Osteoblast (primary cell): ENCODE measurements at places on chromosomes 7 and 10. TPM values are rescaled to one million over a fixed set of nuclear protein-coding genes. Genes with fewer than 3 reads are reported as not detected.

The MMRN2 gene
- total RNA-seq, result 1.1 and 3.5 TPM in 2 replicates

The OR2A1 gene
- 0.29 and 0.36 TPM in 2 replicates for total RNA-seq

The PPP1R3A gene
- not detected in 2 replicates for total RNA-seq

The CFAP69 gene
- total RNA-seq, result 5.4 and 8.8 TPM in 2 replicates

The CALML5 gene
- total RNA-seq, result not detected in 2 replicates

The ASAH2B gene
- total RNA-seq, result 3.3 and 3.5 TPM in 2 replicates

The EIF5AL1 gene
- 0.72 and 0.88 TPM in 2 replicates for total RNA-seq

The PRSS2 gene
- total RNA-seq, result not detected in 2 replicates

The TUBB8 gene
- not detected in 2 replicates for total RNA-seq

The C10orf143 gene
- total RNA-seq, result 1.2 and 2.5 TPM in 2 replicates

DNA sequence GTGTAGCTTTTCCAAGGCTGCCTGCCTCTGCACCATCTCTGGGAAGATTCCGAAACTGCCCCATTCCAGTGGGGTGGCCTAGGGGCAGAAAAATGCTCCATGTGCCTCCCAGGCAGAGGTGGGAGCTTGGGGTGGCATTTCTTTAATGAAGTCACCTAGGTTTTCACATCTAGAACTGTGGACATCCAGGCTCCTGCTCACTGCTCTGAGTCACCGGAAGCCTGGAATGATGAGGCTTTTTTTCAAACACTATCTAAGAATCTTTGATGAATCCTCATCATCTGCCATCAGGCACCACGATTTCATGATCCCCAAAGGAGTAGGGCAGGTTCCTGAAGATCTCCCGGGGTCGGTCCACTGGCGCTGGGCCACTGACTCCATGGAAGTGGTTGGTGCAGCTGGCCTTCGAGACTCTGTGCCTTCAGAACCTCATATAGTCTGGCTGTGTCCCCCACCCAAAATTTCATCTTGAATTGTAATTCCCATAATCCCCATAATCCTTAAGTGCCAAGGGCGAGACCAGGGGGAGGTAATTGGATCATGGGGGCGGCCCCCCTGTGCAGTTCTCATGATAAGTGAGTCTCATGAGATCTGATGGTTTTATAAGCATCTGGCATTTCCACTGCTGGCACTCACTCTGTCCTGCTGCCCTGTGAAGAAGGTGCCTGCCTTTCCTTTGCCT is 37.1 kb downstream of the MTURN start:
- DNase-seq, result no peak

- DNase-seq, result no peak
Measured at GRCh38 chr10:103814626-103815370, 40.6 kb downstream of the SH3PXD2A start.

DNA sequence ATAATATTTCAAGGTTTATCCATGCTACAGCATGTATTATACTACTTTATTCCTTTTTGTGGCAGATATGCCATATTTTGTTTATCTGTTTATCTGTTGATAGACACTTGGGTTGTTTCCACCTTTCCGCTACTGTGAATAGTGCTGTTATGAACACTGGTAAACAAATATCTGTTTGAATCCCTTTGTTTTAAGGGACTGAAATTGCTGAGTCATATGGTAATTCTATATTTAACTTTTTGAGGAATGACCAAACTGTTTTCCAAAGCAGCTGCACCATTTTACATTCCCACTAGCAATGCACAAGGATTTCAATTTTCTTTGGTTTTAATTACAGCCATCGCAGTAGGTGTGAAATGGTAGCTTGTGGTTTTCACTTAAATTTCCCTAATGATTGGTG is 3.4 kb downstream of the C10orf53 start:
- DNase-seq, result no peak

GRCh38 chr7:47818796-47819606 is 129.3 kb downstream of the PKD1L1 start:
- no peak for DNase-seq

- no peak for DNase-seq
Measured at GRCh38 chr10:6055929-6056328, 6.2 kb downstream of the IL2RA start.

GRCh38 chr10:102841827-102842345 is 4.7 kb upstream of the CYP17A1 start:
- no peak for DNase-seq

- DNase-seq, result peak; percentile 92
Measured at GRCh38 chr10:126252884-126253610, 135.2 kb downstream of the ADAM12 start.

DNA sequence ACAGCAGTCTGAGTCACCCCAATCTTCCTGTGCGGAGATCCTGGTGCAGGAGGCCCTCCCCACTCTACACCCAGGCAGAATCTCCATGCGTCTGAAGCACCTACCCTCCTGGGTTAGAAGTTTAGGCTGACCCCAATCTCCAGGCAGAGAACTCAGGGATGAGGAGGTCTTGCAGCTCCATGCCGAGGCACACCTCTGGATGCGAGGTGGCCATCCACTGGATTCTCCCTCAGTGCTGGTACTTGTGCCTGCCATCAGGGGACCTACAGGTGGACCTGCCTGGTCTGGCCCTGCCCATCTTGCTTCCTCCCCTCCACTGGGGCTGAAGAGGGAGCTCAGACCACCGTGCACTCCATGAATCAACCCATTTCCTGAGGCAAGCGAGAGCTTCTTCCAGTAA is 28.8 kb upstream of the AMPH start:
- no peak for DNase-seq

DNA sequence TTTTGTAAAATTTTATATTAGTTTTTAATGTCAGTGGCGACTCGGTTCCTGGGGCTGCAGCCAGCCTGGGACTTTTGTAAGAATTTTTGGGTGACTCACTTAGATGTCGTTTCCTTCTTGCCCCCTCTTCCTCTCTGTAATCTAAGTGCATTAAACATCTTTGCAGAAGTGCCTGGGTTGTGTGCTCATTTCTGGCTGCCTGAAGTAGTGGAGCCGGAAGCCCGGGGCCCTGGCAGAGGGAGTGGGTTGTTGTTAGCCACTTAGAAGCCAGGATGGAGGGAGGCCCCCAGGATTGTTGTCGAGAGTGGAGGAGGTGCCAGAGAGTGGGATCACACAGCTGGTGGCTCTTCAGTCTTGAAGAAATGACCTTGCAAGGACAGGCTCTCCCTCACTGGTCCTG is 11.0 kb upstream of the TRIM8 start:
- DNase-seq, result peak; percentile 68

GRCh38 chr10:69409968-69410367 is 6.8 kb downstream of the TACR2 start:
- DNase-seq, result no peak

GRCh38 chr7:121027761-121028669 is 39.5 kb downstream of the CPED1 start:
- no peak for DNase-seq

DNA sequence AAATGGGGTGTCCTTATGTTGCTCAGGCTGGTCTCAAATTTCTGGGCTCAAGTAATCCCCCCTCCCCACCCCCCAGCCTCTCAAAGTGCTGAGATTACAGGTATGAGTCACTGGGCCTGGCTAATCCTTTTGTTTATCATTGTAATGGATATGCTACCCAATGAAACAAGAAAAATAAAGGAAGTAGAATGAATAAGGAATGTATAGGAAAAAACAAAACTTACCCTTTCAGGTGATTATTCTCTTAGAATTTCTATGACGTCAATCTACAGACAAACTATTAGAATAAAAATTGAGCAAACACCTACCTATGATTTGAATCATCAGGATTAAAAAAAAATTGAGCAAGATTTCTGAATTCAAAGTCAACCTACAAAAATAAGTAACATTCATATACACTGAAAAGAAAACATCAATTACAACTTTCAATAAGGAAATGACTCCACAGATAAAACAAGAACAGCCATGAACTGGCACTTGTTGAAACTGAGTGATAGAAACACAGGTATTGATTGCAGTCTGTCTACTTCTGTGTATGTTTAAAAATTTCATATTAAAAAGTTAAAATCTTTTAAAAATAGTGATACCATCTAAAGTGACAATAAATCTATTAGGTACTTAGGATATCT is 12.2 kb downstream of the ADAM12 start:
- DNase-seq, result no peak

- peak; percentile 52 for DNase-seq
Measured at GRCh38 chr10:43127442-43127841, 10.8 kb upstream of the CSGALNACT2 start.

GRCh38 chr7:64541438-64542359 is 21.2 kb downstream of the ZNF680 start:
- DNase-seq, result no peak

GRCh38 chr10:113540845-113541548 is 11.9 kb upstream of the HABP2 start:
- no peak for DNase-seq

DNA sequence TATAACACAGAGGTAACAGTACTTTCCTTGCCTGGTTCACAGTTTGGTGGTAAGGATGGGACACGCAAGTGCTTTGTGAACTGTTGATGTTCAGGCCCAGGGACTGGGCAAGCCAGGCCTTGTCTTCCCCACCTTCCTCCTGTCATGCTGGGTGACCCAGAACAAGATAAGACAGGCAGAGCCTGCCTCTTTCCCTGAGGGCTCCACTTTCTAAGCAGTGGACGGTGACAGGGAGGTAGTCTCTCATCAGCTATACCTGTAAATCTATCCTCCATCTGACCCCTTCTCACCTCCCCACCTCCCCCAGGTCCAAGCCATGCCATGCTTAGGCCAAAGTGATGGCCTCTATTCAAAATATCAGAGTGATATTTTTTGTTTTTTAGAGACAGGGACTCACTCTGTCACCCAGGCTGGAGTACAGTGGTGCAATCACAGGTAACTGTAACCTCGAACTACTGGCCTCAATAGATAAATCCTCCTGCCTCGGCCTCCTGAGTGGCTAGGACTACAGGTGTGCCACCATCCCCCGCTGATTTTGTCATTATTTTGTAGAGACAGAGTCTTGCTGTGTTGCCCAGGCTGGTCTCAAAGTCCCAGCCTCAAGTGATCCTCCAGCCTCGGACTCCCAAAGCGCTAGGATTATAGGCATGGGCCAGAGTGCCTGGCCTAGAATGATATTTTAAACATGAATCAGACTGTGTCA is 42.8 kb downstream of the PDLIM1 start:
- DNase-seq, result no peak

DNA sequence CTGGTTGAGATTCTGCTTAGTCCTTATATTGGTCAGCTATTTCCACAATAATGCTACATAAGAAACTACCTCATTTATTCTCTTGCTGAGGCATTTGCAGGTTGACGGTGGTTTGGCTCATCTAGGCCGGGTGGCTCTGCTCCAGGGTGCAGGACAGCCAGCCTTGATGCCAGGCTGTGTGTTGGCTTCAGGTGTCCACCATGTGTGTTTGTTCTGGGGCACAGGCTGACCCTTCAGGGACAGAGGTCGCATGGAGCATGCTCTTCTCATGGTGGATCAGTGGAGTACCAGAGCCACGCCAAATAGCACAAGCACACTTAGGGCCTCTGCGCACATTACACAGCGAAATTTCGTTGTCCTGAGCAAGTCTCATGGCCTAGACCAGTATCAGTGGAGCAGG is 249.9 kb downstream of the LRMDA start:
- DNase-seq, result no peak

- DNase-seq, result no peak
Measured at GRCh38 chr10:125392609-125393008, 232.2 kb upstream of the CTBP2 start.

GRCh38 chr7:144565586-144565985 is 162.1 kb upstream of the NOBOX start:
- DNase-seq, result no peak

DNA sequence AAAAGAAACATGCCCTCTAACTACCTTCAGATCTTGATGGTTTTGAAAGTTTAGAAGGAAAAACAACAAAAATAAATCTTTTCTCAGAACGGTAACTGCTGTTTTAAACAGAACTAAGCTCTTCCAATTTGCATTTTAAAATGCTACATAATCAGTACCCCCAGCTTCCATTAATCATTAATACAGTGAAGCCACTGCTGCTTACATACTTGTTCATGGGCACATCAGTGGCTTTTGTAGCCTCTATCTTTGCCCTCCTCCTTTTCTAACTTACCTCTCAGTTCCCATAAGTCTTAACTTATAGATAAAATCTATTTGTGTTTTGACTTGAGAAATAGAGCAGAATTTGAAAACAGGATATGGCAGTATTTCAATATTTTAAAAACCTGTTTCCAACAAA is 109.1 kb downstream of the POLL start:
- DNase-seq, result no peak
